ENCODE measurements at places on chromosomes 2 and 18.

DNA sequence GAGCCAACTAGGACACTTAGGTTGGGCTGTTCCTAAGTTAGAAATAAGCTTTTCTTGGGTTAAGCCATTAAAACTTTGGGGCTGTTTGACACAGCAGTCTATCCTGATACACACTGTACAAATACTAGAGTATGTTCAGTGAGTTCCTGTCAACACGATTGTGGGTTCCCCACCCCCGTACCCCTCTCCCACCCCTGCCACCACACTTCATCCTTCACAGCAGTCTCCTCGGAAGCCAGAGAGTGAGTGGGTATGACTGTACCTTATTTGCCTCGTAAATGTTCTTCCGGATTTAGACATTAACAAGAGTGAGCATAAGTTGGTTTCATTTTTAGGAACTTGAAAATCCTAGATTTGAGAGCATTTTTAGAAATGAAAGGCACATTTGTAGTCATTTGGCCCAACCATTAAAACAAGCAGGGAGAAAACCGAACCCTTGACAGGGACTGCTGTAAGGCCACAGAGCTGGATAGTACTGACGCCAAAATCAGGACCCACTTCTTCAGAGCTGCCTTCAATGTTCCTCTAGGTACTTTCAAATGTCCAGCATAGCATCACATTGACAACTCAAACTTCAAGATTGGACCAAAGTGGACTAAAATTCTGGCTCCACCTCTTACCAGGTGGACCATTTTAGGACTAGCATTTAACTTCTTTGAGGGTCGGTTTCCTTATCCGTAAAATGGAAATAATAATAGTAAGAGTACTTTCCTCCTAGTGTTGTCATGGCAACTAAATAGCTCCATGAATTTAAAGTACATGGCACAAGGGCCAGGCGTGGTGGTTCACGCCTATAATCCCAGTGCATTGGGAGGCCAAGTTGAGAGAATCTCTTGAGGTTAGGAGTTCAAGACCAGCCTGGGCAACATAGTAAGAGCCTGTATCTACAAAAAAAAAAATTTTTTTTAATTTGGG, 166.3 kb upstream of the SERTAD2 start:
- peak; percentile 80 for DNase-seq

DNA sequence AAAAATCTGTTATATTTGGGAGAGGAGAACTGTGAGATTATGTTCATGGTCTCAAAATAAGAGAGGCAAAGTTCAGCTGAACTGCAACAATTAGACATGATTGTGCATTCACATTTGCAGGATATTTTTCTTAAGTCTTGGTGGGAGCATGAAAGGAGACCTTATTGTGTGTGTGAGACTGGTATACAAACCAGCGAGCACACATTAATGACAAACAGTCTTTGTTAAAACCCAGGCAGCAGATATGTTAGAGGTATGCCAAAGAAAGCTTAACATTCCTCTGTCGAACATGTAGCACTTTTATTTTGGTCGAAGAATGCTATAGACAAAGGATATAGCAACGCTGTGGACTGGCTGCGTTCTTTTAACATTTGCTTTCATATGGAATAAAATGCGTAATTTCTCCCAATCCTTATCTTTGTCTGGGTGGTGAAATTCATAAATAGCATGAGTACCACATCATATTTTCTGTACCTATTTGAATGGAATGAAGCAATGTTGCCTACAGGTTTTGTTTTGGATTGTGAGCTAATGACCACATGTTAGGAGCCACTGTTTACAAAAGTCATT, 88.4 kb downstream of the ICOS start:
- DNase-seq: no peak

DNA sequence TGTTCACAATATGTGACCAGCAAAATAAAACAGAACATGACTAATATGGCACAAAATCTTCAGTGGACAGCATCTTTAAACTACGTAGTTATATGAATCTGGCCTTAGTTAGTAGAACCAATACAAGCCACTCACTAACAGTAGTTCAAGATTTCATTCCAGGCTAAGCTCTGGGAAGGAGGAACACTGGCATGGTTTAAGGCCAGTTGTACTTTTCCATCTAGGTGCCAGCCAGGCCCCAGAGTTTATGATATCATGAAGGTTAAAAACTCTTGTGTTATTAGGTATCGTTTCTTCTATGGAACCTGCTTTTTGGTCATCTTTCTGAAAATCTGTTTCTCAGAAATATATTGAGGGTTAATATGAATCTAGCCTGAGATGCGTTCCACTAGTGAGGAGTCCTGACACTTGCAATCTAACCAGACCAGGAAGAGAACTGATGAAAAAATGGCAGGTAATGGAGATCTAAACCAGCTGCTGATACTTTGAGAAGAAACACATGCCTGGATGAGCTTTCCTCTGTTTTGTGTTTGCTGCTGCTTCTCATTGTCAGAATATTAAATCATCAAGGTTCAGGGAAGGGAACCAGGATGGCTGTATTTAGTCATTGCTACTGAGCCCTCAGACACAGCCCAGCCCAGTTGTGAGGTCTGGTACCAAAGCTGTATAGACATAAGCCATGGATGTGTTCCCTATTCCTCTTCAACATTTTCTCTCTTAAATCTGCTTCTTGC, 182.8 kb upstream of the SETBP1 start:
- DNase-seq: no peak

DNA sequence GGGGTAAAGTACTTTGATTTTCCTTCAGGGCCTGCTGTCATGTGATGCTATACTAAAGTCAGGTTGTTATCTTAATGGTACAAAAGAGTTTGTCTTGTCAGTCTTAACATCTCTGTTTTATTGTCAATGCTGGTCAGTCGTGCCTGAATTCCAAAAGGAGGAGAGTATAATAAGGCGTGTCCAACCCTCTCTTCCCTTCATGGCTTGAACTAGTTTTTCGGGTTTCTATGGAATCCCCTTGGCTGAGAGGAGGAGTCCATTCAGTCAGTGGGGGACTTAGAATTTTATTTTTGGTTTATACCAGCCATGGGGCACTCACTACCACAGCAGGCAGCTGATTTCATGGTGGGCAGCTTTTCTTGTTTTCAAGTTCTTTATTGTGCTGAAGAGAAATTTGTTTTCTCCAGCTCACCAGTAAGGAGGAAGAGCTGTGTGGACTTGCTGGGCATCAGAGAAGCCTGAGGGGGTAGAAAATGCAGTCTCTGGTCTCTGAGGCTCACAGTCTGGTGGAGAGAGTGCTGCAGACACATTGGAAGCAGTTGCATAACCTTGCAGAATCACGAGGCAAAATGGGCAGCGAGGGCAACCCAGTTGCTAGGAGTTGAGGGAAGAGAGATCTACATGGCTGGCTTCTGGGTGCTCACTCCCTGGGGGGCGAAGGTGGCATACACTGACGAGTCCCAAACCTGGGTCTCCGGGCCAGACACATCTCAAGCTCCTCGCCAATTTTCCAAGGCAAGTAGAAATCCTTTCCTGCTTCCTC, 193.1 kb downstream of the ZBTB7C start:
- no peak for DNase-seq

GRCh38 chr2:128369108-128369555, 50.5 kb upstream of the HS6ST1 start:
- no peak for DNase-seq

DNA sequence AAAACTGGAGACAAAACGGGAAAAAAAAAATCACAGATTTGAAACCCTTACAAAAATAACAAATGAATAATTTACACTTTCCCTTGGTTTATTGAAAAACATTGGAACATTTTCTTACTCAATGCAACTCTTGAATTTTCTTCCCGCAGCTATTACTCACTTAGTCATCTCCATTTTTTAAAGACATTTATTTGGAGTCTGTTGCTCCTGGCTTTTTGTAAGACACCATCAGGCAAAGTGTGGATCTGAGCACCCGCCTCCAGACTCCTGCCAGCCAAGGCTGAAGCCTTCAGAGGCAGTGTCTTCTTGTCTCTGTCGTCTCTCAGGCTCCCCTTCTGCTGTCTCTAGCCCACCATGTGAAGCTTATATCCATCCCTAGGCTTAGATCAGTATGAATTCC, 46.2 kb downstream of the TRIB2 start:
- DNase-seq: no peak

DNA sequence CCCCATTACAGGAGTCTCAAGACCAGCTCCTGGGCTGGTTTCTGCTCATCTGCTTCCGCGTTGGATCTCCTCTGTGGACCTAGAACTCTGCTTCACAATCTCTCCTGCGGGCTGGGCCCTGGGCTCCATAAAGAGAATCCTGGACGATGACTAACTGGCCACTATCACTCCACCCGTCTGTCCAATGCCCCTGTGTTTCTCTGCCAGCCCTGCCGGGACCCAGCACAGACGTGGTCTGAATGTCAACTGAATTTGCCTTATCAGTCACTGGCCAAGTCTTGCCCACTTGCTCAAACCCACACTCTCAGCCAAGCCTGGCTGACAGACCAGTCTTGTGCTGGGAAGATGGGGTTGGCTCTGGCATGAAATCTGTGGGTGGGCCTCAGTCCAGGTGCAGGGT, 17.4 kb downstream of the KIF3C start:
- DNase-seq: no peak

GRCh38 chr2:207867056-207867455, 97.3 kb upstream of the FZD5 start:
- no peak for DNase-seq

- no peak for DNase-seq
Measured at GRCh38 chr2:109497911-109498870, 115.6 kb downstream of the SEPTIN10 start.

- DNase-seq: no peak
Measured at GRCh38 chr2:14621906-14622549, 10.5 kb upstream of the LRATD1 start.

GRCh38 chr2:43080571-43081021, 145.8 kb downstream of the ZFP36L2 start:
- no peak for DNase-seq

- no peak for DNase-seq
Measured at GRCh38 chr2:26934335-26934724, 36.1 kb upstream of the MAPRE3 start.

- DNase-seq: no peak
Measured at GRCh38 chr2:132715386-132716351, 45.7 kb upstream of the LYPD1 start.

GRCh38 chr2:218032336-218033171, 29.8 kb upstream of the TNS1 start:
- no peak for DNase-seq

GRCh38 chr2:109395494-109396201, 218.1 kb downstream of the SEPTIN10 start:
- DNase-seq: no peak

- DNase-seq: no peak
Measured at GRCh38 chr2:120684289-120685065, 51.2 kb upstream of the GLI2 start.

DNA sequence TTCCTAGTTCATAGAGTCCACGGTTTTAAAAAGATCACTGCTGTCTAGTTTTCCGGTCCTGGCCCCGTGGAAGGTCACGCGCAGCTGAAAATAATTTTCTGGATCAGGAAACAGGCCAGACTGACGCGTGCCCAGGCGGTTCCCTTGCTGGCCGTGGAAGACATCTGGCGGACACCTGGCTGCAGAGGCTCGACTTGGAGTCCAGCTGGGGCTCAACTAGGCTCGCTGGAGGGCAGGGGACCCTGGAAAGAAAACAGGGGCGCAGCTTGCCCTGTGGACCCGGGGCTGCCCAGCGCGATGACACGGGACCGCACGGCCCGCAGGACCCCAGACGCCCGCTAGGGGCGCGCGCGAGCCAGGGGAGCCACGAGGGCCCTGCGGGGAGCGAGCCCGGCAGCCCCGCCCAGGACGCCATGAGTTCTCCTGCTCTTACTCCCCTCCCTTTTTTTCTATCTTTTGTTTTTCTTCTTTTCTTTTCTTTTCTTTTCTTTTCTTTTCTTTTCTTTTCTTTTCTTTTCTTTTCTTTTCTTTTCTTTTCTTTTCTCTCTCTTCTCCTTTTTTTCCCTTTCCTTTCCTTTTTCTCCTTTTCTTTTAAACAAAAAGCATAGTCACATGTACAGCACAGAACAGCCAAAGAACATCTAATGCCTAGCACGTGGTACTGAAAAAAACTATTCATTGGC, 43.2 kb upstream of the UBE2F start:
- DNase-seq: peak; percentile 56

DNA sequence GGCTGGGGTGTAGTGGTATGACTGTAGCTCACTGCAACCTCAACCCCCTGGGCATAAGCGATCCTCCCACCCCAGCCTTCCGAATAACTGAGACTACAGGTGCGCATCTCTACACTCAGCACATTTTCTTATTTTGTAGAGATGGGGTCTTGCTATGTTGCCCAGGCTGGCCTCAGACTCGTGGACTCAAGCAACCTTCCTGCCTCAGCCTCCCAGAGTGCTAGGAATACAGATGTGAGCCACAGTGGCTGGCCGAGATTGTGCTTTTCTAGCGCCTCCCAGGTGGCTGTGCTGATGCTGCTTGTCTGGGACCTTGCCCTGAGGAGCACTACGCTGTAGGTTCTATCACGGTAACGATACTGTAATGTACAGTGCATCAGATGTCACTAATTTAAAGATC, 155.6 kb downstream of the AGAP1 start:
- no peak for DNase-seq

GRCh38 chr2:240765007-240765406, 55.0 kb downstream of the KIF1A start:
- DNase-seq: no peak

DNA sequence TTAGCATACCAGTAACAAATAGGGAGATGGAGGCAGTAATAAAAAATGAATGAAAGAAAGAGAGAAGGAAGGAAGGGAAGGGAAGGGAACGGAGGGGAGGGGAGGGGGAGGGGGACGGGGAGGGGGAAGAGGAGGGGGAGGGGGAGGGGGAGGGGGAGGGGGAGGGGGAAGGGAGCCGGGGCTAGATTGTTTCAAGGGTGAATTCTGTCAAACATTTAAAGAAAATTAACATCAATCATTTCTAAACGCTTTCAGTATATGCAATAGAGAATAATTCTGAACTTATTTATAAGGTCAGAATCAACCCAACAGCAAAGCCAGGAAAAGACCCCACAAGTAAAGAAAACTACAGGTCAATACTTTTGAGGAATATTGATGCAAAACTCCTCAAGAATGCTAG, 858.8 kb upstream of the GYPC start:
- no peak for DNase-seq

DNA sequence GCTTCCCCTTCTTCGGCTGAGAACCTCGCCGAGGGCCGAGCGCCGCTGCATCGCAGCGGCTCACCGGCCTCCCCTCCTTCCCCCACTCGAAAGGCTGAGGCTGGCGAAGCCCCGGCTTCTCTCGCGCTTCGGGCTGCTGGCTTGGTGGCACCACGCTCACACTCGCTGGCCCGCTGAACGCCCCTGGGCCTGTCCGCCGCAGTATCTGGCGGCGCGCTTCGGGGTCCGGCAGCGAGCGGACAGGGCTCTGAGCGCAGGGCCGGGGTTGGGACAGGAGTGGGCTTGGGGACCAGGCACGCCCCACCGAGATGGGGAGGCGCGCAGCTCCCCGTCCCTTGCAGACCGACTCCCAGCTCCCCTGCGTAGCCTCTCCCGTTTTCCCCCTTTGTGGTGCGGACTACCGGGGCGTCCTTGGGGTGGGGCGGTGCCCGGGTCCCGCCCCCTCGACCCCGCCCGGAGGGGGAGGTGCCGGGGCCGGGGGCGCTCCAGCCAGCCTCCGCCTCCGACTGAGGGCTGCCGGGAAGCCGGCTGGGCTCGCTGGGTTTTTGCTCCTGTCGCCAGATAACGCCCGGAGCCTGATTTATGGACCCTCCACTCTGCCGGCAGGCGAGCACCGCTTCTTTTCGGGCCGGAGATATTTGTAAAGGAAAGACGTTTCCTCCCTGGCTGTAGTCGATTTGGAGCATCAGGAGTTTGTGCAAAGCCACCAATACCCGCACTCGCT, 3.8 kb downstream of the GBX2 start:
- no peak for DNase-seq

Measured in stimulated activated naive CD4-positive, alpha-beta T cell (primary cell).